ENCODE measurements at places on chromosomes 3 and 15.

- DNase-seq, result no peak
These were observed 92.0 kb downstream of the IGF1R start for GRCh38 chr15:98740295-98740694.

- DNase-seq, result no peak
These were observed 35.6 kb upstream of the PYDC2 start for GRCh38 chr3:191425322-191425734.

GRCh38 chr15:66843581-66843980, 141.5 kb downstream of the SMAD6 start:
- DNase-seq, result no peak

GRCh38 chr3:30847592-30847991, 46.9 kb downstream of the GADL1 start:
- DNase-seq, result no peak

DNA sequence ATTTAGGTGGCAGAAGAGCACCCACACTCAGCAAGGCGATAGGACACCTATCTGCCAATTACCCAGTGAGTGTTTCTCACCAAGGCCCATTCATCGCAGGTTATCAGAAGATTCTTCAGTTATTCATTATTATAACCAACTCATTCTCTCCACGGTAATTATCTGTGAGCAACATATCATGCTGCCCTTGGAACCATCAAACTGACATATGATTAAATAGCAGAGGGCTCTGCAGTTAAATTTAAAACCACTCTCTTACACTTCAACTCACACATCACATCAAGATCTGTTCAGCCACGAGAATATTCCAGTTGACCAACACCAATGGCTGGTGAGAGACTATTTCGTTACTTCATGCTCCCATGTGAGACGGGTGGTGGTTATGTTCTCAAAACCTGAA, 489.3 kb downstream of the ERC2 start:
- no peak for DNase-seq

GRCh38 chr15:76588811-76589747, 252.5 kb downstream of the ISL2 start:
- DNase-seq, result no peak

- no peak for DNase-seq
These were observed 606 bp downstream of the EIF2A start for GRCh38 chr3:150547045-150547741.

DNA sequence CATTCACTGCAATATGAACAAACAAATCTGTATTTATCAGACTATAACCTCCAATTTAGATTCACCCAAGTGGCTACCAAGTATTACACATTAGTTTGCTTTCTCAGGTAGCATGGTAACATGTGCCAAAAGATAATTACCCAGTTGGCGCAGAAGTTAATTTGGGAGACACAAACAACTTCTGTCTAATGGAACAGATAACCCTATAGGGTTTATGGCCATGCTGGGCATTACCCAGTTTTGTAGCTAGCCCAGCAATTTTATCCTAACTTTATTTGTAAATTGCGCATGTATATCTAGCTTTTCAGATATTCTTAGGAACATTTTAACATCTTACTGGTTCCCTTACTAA, 780 bp downstream of the RPL22L1 start:
- no peak for DNase-seq

- peak; percentile 45 for DNase-seq
These were observed 432 bp upstream of the LPP start for GRCh38 chr3:188153437-188154013.

Measured in bone marrow (tissue), 2 donors.